ENCODE measurements at places on chromosomes 11 and 22.

DNA sequence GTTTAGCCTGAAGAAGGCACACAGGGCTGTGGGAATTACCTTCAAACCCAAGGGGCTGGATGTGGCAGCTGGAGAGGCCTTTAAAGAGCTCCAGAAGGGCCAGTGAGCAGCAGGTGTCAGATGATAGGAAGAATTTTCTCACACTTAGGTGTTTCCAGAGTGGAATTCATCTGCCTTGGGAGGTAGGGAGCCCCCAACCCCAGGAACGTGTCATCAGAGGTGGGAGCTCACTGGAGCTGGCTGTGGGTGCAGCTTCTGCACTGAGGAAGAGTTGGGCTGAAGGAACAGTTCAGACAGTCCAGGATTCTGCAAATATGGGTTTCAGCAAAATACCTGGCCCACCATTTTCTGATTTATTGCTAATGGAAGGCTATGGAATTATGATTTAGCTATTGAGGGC, 119.5 kb upstream of the LMO1 start:
- no peak for DNase-seq

- DNase-seq, result no peak
These were observed 316.1 kb upstream of the B3GAT1 start for GRCh38 chr11:134728186-134728585.

DNA sequence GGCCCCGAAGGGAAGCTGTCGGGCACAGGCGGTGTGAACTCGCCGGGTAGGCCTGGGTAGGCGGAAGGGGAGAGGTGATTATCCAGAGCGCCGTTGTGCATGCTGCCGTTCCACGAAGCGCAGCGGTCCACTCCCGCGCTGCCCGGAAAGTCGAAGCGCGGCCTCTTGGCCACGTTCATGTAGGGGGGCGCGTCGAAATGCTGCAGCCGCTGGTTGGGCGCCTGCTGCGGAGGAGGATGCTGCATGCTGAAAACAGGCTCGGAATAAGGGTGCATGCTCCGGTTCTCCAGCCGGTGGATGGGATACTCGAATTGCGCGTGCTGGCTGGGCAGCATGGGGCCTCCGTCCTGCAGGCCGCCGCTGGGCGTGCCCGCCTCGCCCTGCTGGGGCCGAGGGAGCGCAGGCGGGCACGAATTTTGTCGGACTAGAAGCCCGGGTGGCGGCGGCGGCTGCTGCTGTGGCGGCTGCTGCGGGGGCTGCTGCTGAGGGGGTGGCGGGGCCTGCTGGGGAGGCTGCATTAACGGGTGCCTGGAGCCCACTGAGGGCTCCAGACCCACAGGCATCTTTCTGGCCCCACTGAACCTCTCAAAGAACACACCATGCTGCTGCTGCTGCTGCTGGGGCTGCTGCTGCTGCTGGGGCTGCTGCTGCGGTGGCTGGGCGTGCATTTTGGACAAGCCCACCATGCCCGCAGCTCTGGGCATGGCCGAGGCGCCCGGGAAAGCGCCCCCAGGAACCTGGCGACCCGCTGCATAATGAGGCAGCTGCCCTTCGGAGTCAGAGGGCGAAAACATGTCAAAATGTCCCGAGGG, 2.3 kb downstream of the MN1 start:
- no peak for DNase-seq

- DNase-seq, result no peak
These were observed 22.6 kb upstream of the RCN1 start for GRCh38 chr11:32068134-32068870.

GRCh38 chr22:34045311-34045710, 125.0 kb upstream of the LARGE1 start:
- no peak for DNase-seq

GRCh38 chr11:78032090-78032489, 9.0 kb upstream of the KCTD14 start:
- no peak for DNase-seq

DNA sequence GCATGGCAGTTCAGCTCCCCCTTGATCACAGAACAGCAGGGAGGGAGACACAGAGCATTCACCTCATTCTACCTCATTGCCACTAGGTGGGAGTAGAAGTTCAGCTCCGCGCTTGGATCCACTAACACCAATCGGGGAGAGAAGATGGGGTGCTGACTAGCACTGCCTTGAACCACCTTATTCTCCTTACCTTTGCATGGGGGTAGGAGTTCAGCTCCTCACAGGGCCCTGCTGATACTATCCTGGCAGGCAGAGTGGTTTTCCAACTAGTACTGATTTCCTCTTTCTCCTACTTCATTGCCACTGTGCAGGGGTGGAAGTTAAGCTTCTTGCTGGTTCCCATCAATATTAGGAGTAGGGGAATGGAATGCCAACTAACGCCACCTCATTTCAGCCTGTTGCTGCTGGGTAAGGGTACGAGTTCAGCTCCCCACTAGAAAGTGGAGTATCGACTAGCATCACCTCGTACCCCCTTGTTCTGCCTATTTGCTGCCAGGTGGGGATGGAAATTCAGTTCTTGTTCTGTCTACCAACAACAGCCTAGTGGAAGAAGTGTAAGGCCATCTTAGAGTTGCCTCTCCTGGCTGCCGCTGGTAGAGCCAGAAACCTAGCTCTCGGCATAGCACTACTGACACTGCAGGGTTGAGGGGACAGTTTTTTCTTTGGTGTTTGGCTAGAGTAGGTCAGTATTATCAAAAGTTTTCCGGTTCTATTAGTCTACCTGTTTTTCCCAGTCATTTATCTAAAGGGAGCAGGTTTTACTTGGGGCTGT, 550.9 kb upstream of the CCDC90B start:
- DNase-seq, result no peak

GRCh38 chr11:35304386-35304775, 115.0 kb downstream of the SLC1A2 start:
- DNase-seq, result no peak

- no peak for DNase-seq
These were observed 676.3 kb upstream of the ANO3 start for GRCh38 chr11:25655636-25656035.

- no peak for DNase-seq
These were observed 48.7 kb upstream of the FDX1 start for GRCh38 chr11:110380836-110381622.

DNA sequence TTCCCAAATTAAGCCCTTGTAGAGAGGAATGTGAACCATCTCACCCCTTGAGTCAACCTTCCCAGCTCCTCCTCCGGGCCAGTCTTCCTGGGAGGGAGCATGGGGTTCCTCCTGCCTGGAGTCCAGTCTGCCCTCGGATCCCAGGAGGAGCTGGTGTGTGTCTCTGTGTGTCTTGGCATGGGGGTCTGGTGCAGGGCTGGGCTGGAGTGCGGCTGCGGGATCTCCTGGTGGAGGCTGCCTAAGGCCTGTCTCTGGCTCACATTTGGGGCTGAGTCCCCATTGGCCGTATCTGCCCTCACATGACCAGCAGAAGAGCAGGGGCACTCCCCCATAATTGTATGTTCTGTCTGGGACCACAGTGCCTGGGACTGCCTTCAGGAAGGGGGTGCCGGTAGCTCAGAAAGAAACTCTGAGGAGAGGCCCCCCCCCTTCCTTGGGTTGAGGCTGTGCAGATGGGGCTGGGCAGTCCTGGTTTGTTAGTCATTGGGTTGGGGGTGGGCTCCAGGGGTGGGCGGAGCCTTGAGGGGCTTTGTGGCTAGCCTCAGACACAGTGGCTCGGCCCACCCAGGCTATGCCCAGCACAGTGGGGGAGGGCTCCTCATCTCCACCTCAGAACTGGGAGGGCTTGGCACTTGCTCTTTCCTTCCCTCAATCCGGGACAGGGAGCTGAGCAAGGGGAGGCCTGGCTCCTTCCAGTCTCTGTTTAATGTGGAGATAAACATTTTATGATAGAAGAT, 2.9 kb downstream of the C1QTNF5 start:
- no peak for DNase-seq

DNA sequence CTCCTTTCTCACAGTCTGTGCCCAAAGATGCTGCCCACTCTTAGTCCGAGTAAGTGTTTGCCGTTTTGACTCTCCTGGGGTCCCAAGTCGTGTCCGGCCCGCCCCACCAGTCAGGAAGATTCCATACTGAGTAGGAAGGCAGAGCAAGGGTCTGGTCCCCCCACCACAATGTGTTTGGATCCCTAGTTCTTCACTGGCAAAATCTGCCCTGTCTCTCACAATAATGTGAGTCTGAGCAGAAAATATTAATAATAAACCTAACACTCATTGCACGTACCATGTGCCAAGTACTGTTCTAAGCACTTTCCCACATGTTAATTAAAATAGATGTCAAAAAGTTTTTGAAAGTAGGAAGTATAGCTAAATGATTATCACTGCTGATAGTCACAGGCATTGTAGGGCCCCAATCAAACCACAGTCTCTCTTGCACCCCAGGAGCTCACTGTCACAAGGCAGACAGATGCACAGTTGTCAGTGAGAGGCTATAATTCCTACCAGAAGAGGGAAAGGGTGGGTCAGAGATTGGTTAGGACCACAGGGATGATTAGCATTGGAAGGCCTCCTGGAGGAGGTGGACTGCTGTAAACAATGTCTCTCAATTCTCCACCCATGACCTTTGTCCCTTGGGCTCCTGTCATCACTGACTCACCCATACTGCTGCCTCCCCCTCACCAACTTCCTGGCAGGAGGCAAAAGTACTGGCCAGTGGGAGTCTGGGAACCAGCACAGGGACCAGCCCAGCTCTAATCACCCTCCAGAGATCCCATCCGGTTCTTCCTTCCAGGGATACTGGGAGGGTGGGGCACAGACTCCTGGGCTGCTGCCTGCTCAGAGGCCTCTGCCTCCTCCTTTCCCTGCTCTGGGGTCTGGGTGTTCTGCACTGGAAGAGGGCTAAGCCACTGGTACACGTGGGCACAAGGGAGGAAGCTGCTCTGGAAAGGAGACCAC, 1.0 kb upstream of the POLD4 start:
- DNase-seq, result no peak

DNA sequence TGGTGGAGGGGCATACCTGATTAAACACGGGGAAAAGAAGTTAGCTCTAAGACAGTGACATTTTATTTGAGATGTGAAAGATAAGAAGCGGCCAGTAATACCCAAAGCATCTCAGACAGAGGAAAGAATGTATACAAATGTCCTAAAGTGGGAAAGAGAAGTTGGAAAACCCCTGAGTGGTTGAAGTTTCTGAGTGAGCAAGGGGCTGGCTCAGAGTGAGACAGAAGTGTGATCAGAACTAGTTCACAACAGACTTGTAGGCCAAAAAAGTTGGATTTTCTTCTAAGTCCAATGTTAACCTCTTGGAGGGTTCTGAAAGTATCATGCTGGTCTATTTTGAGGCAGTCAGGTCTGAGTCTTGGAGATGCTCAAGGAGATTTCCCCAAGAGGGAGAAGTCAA, 608.7 kb downstream of the SOX6 start:
- DNase-seq, result no peak

- DNase-seq, result no peak
These were observed 17.7 kb downstream of the RBFOX2 start for GRCh38 chr22:36010882-36011281.

- no peak for DNase-seq
These were observed 12.5 kb downstream of the USH1C start for GRCh38 chr11:17531636-17532113.

DNA sequence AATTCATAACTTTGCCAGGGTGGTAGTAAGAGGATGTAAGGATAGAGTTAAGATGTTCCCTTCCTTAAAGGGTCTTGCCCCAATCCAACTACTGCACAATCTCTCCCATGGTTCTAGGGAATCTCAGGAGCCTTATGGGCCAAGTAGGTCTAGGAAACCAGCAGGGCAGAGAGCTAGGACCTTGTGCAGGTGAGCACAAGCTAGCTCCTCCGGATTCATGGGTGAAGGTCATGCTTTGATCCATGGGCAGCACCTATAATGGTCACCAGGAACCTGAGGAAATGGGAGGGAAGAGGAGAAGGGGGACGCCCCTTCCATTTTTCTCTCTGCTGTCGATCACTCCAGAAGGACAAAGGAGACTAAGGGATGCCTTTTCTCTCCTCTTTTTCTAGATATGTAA, 16.8 kb downstream of the KCNJ11 start:
- no peak for DNase-seq

GRCh38 chr11:35045236-35045820, 93.6 kb upstream of the CD44 start:
- no peak for DNase-seq

- no peak for DNase-seq
These were observed 33.9 kb downstream of the TST start for GRCh38 chr22:36985211-36985889.

- DNase-seq, result no peak
These were observed 24.7 kb downstream of the CHEK1 start for GRCh38 chr11:125649465-125650166.

DNA sequence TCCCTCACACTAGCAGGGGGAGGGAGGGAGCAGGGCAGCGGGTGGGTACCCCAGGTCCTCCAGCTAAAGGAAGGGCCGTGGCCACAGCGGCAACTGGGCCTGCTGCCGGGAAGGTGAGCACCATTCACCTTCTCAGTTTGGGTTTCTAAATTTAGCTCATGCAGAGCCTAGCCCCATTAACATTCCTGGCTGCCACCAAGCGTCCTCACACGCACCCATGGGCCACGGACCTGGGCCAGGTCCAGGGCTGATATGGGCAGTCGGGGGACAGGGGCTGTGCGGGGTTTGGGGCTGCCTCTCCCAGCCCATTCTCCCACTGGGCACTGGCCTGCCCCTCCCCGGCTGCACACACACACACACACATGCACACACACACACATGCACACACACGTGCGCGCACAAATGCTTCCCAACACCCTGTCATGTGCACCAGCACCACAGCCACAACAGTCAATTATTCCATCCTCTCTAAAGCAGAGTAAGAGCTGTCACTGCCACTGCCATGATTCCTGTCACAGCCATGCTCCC, 28.7 kb downstream of the SYT7 start:
- DNase-seq, result no peak

DNA sequence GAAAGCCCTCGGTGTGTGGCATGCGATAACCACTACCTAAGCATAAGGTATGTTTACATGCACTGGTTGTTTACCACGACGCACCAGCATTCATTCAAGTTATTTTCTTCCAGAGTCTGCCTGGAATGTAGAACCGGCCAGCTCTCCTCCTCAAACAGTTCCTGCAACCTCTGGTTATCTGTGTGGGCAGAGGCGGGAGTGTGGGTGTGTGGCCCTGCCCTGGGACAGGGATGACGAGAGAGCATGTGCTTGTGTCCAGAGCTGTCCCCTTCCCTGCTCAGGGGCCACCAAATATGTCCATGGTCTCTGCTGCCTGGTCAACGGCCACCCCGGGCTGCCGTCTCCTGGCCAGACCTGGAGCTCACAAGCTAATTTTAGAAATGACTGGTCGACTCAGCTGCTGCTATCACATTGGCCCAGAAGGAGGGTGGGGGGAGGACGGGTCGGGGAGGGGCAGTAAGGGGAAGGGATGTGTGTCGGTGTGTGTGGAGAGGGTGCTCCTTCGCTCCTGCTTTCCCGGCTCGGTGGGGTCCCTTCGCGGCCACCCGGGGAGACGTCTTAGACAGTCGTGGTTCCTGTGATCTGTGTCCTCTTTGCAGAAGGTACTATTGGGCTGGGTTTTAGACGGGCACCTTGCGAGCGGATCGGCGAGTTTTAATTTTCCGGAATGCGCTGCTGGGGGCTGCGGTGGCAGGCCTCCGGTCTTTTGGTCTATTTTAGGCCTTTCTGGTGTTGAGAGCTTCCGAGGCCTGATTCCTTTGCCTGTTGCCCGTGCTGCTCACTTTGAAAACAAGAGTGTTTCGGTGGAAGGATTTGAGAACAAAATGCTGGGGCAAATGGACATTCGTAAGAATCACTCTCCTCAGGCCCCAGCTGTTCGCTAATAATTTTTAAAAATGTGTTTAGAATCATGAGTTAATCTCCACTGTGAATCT, at the start of gene MYO18B:
Gene MYO18B (plus strand): TSS at position 497 of the 935 bp plus-strand sequence. CDS start 18,905 bp downstream, outside the sequence.
- no peak for DNase-seq

All from cortex of kidney (tissue), 1 donor.